ENCODE measurements at places on chromosomes 7 and 10.

- no peak for DNase-seq
Measured at GRCh38 chr10:66958466-66958865, 32.6 kb downstream of the LRRTM3 start.

DNA sequence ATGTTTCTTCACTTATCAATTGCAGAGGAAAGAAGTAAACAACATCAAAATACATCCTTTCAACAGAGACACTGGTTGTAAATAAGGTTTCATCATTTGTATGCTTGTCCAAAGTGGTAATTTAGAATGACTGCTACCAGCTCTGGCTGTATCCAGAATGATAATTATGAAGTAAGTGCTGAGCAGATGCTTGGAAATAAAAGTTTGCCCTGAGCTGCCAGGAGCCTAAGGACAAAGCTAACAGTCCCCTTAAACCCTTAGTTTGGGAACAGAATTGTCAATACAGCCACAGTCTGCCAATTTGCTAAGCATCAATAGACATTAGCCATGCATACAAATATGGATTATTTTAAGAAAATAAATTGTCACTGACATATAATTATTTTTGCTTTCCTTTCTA is 147.0 kb upstream of the SLC13A1 start:
- DNase-seq, result no peak

DNA sequence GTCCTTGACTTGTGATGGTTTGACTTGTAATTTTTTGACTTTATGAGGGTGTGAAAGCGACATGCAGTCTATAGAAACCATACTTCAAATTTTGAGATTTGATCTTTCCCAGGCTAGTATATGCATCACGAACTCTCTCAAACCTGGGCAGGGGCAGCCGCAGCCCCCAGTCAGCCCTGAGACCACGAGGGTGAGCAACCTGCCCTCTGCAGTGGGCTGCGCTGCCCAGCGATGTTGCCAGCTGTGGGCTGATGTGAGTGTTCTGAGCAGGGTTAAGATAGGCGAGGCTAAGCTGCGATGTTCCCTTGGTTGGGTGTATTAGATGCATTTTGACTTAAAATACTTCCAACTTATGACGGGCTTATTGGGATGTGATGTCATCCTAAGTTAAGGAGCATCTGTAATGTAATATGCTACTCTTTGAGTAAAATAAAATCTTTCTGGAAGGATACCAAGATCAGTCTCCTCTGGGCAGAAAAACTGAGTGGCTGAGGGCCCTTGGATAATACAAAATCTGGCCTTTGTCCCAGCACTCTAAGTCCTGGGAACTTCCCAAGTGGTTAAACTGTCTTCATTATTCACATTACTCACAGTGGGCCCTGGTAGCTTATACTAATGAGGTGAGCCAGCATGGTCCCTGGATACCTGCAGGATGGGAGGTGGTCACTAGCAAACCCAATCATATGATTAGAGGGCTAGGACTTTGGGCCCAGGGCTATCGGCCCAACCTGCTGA is 28.4 kb upstream of the CNPY1 start:
- DNase-seq, result no peak

GRCh38 chr7:128201690-128202085 is 39.4 kb upstream of the LEP start:
- DNase-seq, result no peak

GRCh38 chr10:110966146-110966545 is 46.7 kb downstream of the SHOC2 start:
- DNase-seq, result no peak

DNA sequence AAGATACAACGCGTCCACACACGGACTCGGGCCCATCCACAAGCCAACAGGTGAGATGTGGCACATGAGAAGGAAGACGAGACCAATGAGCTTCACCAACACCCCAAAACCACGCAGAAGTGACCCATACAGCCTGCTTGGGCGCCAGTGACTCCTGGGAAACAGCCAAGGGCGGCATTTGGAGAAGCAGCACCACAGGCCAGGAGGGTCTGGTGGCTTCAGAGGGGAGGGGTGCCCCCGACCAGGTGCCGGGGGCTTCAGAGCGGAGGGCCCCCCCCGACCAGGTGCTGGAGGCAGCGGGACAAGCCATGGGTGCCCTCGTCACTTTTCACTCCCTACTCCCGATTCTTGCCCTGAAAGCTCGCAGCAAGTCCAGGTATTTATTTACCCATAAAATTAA is 140.1 kb downstream of the DIP2C start:
- no peak for DNase-seq

DNA sequence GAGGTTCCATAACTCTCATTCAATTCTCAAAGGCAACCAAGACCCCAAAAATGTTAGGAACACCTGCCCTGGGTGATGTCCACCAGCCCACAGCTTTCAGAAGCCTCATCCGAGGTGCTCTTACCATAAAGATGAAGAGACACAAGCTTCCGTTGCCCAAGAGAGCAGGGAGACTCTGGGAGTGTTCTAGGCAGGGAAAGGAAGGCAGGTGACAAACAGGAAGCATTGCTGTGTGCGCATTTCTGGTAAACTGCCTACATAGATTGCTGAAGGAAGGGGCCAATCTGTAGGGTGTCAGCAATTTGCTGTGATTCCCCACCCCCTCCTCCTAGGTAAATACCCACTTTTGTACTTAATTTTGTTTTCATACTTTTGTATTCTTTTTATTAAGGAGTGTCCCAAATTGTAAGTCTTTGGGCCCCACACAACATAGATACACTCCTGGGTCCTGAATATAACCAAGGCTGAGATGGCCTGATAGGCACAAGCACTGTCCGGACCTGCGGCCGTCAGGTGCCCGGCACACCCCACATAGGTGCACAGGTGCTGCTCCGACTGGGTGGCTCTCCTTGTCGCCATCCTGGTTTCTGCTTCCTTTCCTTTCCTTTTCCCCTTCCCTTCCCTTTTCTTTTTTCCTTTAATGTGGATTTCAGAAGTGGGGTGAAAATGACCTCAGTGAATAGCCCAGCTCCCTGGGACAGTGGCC is 51.4 kb upstream of the SMNDC1 start:
- DNase-seq, result no peak

GRCh38 chr10:67780759-67781538 is 57.0 kb downstream of the DNAJC12 start:
- no peak for DNase-seq

DNA sequence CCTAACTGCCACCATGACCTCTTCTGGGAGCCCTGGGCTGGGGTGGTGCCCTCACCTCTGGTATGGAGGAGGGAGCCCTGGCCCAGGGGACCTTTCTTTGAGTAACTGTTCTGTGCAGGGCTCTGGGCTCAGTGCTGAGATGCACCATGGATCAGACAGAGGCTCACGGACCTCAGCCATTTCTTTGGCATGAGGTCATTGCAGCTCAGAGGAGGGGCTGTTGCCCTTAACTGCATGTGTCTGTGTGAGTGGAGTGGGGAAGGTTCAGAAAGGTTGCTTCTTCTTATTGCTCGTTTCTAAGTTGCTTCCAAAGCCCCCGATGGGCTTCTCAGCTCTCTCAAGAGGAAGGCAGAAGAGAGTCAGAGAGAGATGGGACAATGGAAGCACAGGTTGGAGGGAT is 233.9 kb downstream of the RPS24 start:
- no peak for DNase-seq

DNA sequence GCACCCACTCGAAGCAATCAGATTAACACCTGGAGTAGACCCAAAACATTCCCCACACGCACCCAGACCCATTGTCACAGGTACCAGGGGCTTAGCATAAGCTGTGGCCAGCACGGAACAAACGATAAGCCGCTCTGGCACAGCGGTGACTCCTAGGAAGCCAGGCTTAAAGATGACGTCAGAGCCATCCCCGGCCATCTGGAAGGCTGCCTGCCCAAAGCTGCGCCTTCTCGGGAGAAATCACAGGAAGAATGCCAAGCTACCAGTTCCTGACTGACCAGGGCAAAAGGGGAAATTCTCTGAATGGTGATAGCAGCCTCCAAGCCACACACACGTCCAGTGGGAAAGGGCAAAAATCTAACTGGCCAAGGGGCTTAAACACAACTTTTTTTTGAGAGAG is 13.0 kb upstream of the WIPI2 start:
- no peak for DNase-seq

- no peak for DNase-seq
Measured at GRCh38 chr10:87930934-87931835, 67.8 kb downstream of the PTEN start.

Data from GM19239 (cell line).